ENCODE measurements at places on chromosomes 12 and 14.

DNA sequence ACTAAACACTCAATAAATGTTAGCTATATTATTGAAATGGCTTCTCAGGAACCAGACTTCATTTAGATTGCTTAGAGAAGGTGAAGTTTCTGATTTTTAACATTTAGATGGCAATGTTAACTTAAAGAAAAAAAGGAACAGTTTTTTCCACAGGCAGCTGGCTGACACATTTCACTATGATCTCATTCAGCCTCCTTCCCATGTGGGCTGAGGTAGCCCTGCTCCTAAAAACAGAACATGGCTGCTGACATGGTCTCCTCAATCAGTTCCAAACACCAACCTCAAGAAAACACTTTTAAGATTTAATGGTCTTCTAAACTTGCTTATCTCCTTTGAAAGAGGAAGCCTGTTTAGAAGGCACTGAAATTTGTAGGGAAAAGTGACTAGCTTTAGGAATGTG is 23.8 kb downstream of the GNS start:
- DNase-seq: no peak

GRCh38 chr12:119940897-119941296 is 48.1 kb upstream of the BICDL1 start:
- peak; percentile 30 for DNase-seq

DNA sequence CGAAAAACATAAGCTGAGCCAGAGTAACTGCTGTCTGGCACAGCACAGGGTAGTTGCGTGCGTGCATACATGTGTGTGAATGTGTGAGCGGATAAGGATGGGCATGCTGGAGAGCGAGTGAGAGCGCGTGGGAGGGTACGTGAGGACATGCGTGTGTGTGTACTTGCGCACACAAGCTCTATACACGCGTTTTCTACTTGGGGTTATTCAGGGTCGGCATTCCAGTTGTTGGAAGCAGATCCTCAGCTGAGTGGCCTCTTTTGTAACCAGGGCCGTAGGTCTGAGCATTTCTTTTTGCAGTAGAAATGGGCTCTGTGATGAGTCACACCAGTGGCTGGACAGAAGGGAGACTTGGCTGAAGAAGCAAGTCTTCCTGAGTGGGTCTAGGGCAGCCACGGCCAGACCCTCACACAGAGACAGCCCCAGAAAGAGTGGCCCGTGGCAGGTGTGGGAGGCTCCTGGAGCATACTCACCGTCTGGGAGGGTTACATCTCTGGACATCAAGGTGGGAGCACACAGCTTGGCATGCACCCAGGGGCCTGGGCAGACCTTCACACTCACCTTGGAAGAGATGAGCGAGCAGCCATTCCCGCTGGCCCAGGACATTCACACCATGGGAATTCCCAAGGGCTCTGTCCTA is 78.0 kb downstream of the LRRC74A start:
- DNase-seq: peak; percentile 85

DNA sequence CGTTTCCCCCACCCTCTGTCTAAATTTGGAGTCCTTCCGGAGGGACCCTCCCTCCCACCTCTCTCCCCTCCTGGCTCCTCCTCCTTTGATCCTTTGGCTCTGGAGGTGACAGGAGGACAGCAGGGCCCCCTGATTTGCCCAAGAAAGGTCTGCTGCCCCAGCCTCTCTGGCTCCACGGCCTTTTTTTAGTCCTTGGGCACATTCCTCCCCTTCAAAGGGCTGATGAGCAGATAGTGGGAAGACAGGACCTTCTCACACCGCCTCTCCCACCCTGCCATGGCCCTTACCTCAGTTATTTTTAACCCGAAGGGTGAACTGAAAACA is 196 bp upstream of the MYH6 start:
- DNase-seq: no peak

- no peak for DNase-seq
Measured at GRCh38 chr12:124940143-124940392, 25.6 kb upstream of the UBC start.

- no peak for DNase-seq
Measured at GRCh38 chr12:125512541-125513298, 447.5 kb downstream of the AACS start.

GRCh38 chr14:25868521-25869314 is 729.1 kb downstream of the NOVA1 start:
- no peak for DNase-seq

- DNase-seq: no peak
Measured at GRCh38 chr12:7096006-7096932, 4.0 kb upstream of the C1R start.

DNA sequence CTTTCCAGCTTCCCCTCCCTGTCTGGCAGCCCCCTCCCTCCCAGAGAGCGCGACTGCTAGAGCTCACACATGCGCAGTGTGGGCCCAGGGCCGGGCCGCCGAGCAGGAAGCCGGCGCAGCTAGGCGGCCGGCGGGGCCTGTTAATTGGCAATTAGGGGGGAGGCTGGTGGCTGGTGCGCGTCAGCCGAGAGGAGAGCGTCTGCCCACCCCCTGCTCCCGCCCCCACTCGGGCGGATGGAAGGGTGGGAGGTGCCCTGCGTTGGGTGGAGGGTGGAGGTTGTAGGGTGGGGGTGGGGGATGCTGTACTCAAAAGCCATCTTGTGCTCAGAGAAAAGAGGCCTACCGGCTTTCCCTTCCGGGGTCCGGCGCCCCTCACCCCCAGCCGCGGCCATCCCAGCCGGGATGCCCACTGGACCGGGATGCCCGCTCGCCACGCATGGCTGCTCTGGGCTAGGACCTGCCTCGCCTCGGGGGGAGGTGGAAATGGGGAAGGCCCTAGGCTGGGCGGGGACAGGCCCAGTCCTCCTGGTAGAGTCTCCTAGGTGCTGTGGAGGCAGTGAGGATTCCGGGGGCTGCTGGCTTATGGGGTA is 9.2 kb downstream of the HOXC8 start:
- DNase-seq: peak; percentile 92

GRCh38 chr12:112325157-112325556 is 57.1 kb downstream of the HECTD4 start:
- no peak for DNase-seq

DNA sequence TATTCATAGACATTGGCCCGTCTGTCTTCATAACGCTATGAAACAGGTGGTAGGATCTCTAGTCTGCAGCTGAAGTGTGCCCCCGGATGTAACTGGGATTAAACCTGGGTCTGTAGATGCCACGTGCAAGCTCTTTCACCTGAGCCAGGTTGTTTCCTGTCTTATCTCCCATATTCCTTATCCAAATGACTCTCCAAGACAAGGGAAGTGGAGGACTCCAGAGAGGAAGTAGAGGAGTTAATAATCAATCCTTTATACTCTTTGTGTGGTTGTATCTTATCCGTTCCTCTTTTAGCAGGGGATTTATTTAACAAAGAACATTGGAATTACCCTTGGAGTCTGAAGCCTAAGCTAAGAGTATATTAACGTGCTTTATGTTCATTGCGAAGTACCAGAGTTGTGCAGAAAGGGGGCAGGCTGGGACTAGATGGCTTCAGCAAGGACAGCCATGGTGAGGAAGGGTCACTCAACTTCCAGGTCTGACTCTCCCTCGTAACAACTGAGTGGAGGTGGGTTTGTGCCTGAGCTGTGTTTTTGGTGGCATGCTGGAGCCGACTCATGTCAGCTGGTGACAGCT is 82.8 kb downstream of the RIN3 start:
- no peak for DNase-seq

DNA sequence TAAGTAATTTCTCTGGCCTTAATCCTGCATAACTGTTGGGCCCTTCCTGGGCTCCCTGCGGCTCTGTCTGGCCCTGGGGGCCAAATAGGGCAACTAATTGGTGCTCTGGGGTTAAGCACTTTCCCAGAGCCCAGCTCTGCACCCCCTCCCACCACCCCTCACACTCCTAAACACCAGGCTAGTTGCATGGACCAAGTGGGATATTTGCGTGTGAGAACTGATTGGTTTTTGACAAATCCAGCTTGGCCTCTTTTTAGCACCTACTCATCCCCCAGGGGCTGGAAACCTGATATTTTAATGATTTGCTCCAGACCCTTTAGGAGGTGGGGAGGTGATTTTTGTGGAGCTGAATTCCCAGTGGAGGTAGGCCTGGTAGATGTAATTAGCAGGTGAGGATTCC is 91.9 kb downstream of the DICER1 start:
- DNase-seq: no peak

All from AG08396 (cell line).